ENCODE measurements at places on chromosomes 7 and 10. TPM values are rescaled to one million over a fixed set of nuclear protein-coding genes. Genes with fewer than 3 reads are reported as not detected.

Gene CYCS
- 33.0 TPM for total RNA-seq

Gene CAV1
- 460 TPM for total RNA-seq

Gene HYAL4
- total RNA-seq: 0.74 TPM

Gene MEIG1
- 1.2 TPM for total RNA-seq

Gene CNNM1
- total RNA-seq: 0.52 TPM

Gene SDK1
- total RNA-seq: 30.1 TPM

Gene RSPH10B2
- 9.0 TPM for total RNA-seq

Gene HMX2
- not detected for total RNA-seq

Gene VENTX
- total RNA-seq: 3.3 TPM

Gene CLCN1
- total RNA-seq: 0.18 TPM

Gene SKIDA1
- total RNA-seq: 1.4 TPM

DNA sequence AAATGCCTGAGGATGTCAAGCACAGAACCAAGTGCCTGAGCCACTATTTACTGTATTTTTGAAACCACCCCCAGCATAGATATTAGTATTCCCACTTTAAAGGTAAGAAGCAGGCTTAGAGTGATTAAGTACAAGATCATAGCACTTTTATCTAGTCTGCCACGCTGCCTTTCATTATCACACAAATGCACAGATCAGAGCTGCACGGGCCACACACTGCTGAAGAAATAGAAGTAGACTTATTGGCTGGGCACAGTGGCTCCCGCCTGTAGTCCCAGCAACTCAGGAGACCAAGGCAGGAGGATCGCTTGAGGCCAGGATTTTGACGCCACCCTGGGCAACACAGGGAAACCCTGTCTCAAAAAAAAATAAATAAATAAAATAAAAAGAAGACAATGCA lies 38.2 kb downstream of the NCAPG2 start:
- H3K4me1 ChIP-seq: no peaks in the 10 kb centered on the region
- H3K27ac ChIP-seq: no peak overlapping the region
- no peak overlapping the region for H3K4me3 ChIP-seq
- DNase-seq: no peak
- H3K27me3 ChIP-seq: no peaks in the 10 kb centered on the region
- peaks cover 4% of the 10 kb centered on the region for H3K36me3 ChIP-seq

DNA sequence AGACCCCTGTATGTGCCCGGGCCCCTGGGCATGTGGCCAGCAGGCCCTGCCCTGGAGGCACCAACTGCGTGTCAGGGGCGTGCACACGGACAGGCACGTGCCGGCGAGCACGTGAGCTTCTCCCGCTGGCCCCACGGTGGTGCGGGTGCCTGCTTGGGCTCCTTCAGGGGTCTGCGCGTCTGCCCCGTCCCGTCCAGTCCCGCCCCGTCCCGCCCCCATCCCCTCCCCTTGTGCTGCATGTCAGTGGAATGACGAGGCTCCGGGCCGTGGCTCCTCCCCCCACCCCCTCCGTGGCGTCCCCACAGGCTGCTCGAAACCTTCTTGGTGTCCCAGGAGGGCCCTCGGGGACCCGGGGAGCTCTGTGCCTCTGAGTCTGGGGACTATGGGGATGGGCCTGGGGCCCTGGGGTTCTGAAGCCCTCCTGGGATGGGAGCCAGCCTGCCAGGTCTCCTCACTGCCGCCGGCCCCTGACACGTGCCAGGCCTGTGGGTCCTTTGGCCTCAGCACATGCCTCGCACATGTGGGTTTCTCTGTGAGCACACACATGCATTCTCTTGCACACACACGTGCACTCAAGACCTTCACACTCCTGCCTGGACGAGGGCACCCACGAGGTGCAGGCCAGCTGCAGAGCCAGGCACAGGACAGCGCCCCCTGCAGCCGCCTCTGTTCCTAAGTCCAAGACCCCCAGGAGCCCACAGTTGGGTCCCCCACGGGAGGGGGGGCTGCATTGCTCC lies 27.5 kb upstream of the AMZ1 start:
- H3K4me1 ChIP-seq: peaks cover 3% of the 10 kb centered on the region
- H3K4me3 ChIP-seq: no peak overlapping the region
- no peak overlapping the region for H3K27ac ChIP-seq
- peaks cover 9% of the 10 kb centered on the region for H3K36me3 ChIP-seq
- H3K27me3 ChIP-seq: no peaks in the 10 kb centered on the region
- no peak for DNase-seq

- H3K27me3 ChIP-seq: no peaks in the 10 kb centered on the region
- H3K27ac ChIP-seq: no peak overlapping the region
- no peak overlapping the region for H3K4me3 ChIP-seq
- DNase-seq: no peak
- no peaks in the 10 kb centered on the region for H3K36me3 ChIP-seq
Measured at GRCh38 chr10:4136121-4136520, 351.1 kb upstream of the KLF6 start.

GRCh38 chr7:36633377-36633776 lies 90.9 kb downstream of the AOAH start:
- H3K27me3 ChIP-seq: no peaks in the 10 kb centered on the region
- no peak overlapping the region for H3K27ac ChIP-seq
- H3K36me3 ChIP-seq: no peaks in the 10 kb centered on the region
- no peak overlapping the region for H3K4me3 ChIP-seq

DNA sequence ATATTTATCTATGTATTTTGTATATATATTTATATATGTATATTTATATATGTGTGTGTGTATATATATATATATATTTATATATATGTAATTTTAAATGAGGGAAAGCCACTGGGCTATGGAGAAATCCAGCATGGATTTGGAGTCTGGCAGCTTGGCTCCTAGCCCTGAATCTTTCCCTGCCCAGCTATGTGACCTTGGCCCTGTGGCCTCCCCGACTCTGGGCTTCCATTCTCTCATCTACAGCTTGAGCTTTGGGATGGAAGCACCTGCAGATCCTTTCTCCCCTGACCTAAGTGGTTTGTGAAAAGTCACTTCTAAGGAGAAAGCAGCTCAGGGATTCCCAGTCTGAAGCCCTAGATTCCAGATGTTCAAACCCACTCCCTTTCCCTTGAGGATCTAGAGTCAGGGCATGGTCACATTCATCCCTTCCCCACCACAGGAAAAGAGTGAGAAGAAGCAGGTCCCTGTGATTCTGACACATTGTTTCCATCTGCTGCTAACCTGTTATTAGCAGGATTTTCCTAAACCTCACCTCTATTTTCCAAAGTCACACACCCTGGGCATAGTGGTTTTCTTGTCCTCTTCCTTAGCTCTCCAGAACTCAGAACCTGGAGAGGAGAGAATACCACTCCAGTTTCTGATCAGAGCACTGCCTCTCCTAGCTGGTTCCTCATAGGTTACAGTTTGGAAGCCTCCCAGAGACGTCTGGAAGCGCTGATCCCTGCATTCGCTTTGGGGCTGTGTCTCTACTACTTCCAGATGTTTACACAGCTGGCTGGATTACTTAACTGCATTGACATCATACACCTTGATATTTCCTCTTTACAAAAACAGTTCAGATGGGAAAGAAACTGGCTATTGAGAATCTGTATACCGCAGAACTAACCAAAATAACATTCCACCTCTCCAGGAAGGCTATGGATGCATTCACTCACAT lies 327.5 kb upstream of the ZMIZ1 start:
- no peaks in the 10 kb centered on the region for H3K36me3 ChIP-seq
- no peak for DNase-seq
- no peaks in the 10 kb centered on the region for H3K27me3 ChIP-seq
- no peak overlapping the region for H3K4me3 ChIP-seq
- no peak overlapping the region for H3K27ac ChIP-seq

- no peaks in the 10 kb centered on the region for H3K4me1 ChIP-seq
- no peak overlapping the region for H3K4me3 ChIP-seq
- H3K36me3 ChIP-seq: no peaks in the 10 kb centered on the region
- DNase-seq: no peak
- H3K27me3 ChIP-seq: no peaks in the 10 kb centered on the region
Measured at GRCh38 chr7:150731916-150732315, 5.3 kb upstream of the GIMAP5 start.

GRCh38 chr7:107392830-107393229 lies 77.0 kb upstream of the GPR22 start:
- peaks cover 1% of the 10 kb centered on the region for H3K4me1 ChIP-seq
- no peak overlapping the region for H3K27ac ChIP-seq
- H3K27me3 ChIP-seq: no peaks in the 10 kb centered on the region
- H3K36me3 ChIP-seq: no peaks in the 10 kb centered on the region
- no peak overlapping the region for H3K4me3 ChIP-seq

GRCh38 chr10:47042199-47042473 lies 130.9 kb downstream of the PTPN20 start:
- DNase-seq: no peak
- H3K4me1 ChIP-seq: no peaks in the 10 kb centered on the region
- no peak overlapping the region for H3K27ac ChIP-seq
- H3K27me3 ChIP-seq: no peaks in the 10 kb centered on the region
- no peaks in the 10 kb centered on the region for H3K36me3 ChIP-seq

- H3K4me1 ChIP-seq: peaks cover 2% of the 10 kb centered on the region
- H3K4me3 ChIP-seq: peak overlapping the region; percentile 96
- no peaks in the 10 kb centered on the region for H3K27me3 ChIP-seq
- peak; percentile 64 for DNase-seq
Measured at GRCh38 chr7:158828133-158829020, 932 bp downstream of the ESYT2 start.

DNA sequence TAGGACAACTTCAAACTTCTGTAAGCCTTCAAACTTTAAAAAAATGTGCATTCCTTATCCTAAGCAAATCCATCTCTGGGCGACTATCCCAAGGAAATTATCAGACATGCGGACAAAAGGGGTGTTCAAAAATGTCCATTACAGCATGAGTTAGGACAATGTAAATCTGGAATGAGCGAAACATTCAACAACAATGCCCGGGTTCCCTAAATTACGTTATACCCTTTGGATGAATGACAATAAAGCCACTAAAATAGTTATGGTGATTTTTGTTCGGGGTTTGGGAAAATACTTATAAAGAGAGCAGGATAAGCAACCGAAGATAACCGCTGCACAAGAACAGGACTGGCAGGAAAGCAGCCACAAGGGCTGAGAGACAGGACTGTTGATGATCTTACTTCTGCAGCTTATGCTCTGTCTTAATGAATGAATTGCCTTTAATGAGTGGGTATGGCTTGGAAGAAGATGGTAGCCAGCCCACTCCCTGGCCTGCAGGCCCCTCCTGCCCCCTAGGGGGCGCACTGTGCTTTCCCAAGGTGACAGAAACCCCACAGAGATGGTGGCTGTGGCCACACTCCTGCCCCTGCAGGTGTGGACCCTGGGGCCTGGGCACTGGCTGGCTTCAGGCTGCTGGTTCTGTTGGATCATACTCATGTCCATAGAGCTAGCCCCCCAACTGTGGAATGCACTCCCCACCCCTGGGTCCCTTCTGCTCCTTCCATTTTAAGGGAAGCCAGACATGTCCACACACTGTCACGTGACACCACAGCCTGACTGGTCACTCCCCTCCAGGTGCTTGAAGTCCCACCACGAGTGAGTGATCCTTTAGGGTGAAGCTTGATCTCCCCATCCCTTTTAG lies 45.0 kb downstream of the ZCCHC24 start:
- H3K4me3 ChIP-seq: no peak overlapping the region
- no peak overlapping the region for H3K27ac ChIP-seq
- no peak for DNase-seq

DNA sequence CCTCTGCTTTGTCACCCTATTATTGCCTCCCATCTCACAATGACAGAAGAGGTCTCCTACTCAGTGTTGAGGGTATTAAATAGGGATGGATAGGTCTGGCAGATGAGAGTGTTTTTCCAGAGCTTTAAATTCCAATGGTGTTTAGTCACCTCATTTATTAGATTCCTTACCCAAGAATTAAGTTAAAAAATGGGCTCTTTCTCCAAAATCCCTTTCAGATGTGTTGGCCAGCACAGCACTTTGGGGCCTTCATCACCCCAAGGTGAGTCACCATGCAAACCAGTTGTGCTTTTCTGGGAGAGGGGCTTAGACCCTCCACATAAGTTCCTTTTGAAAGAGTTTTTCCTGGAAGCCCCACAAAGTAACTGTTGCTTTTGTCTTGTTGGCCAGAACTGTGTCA lies 78.4 kb downstream of the CYP26A1 start:
- H3K4me1 ChIP-seq: no peaks in the 10 kb centered on the region
- H3K4me3 ChIP-seq: no peak overlapping the region
- no peak overlapping the region for H3K27ac ChIP-seq
- H3K36me3 ChIP-seq: no peaks in the 10 kb centered on the region

GRCh38 chr10:107554333-107554732 lies 389.8 kb upstream of the SORCS1 start:
- no peak for DNase-seq
- H3K36me3 ChIP-seq: no peaks in the 10 kb centered on the region
- H3K27ac ChIP-seq: no peak overlapping the region
- no peaks in the 10 kb centered on the region for H3K4me1 ChIP-seq
- H3K4me3 ChIP-seq: no peak overlapping the region

DNA sequence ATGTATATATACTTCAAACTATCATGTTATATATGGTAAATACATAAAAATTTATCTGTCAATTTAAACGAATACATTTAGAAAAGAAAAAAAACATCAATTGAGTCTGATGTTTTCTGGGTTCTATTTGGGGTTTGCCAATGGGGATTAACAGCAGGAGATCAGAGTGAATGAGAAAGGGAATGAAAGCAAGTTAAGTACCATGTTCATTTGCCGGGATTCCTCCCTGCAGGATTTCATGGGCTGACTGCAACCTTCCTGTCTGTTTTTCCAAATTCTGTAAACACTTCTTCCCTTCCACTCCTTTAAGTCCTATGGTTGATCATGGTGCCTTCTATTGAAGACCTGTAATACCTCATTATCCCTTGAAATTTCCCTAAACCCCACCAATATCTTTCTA lies 33.9 kb upstream of the SEMA3A start:
- no peaks in the 10 kb centered on the region for H3K4me1 ChIP-seq
- no peaks in the 10 kb centered on the region for H3K36me3 ChIP-seq
- H3K4me3 ChIP-seq: no peak overlapping the region
- H3K27me3 ChIP-seq: no peaks in the 10 kb centered on the region
- H3K27ac ChIP-seq: no peak overlapping the region
- no peak for DNase-seq

DNA sequence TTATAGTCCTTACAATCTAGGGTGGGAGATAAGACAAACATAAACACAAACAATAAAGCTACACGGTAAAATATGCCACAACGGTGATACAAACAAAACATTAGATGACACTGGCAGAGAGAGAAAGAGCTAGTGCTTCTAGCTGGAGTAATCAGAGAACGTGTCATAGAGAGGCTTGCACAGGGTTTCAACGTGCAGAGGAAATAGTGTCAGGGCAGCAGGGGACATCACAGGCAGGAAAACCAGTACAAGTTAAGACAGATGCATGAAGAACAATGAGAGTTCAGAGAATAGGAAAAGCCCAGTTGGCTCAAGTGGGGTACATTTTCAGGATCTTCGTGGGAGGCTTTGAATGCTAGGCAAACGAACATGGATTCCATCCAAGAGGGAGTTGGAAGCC lies 91.4 kb downstream of the ZNF438 start:
- no peaks in the 10 kb centered on the region for H3K27me3 ChIP-seq
- no peak overlapping the region for H3K4me3 ChIP-seq
- peaks cover 9% of the 10 kb centered on the region for H3K4me1 ChIP-seq
- H3K36me3 ChIP-seq: peaks cover 3% of the 10 kb centered on the region
- H3K27ac ChIP-seq: no peak overlapping the region

GRCh38 chr7:33728873-33729551 lies 176.3 kb upstream of the BMPER start:
- no peaks in the 10 kb centered on the region for H3K36me3 ChIP-seq
- peak; percentile 70 for DNase-seq
- H3K4me1 ChIP-seq: peaks cover 21% of the 10 kb centered on the region
- H3K27me3 ChIP-seq: no peaks in the 10 kb centered on the region
- no peak overlapping the region for H3K27ac ChIP-seq
- no peak overlapping the region for H3K4me3 ChIP-seq

GRCh38 chr7:27152816-27153442 lies 546 bp upstream of the HOXA3 start:
- H3K4me1 ChIP-seq: peaks cover 23% of the 10 kb centered on the region
- peaks cover 42% of the 10 kb centered on the region for H3K27me3 ChIP-seq
- no peak overlapping the region for H3K4me3 ChIP-seq
- H3K36me3 ChIP-seq: no peaks in the 10 kb centered on the region

GRCh38 chr7:85596827-85597226 lies 410.0 kb upstream of the SEMA3D start:
- H3K27me3 ChIP-seq: no peaks in the 10 kb centered on the region
- no peak for DNase-seq
- H3K36me3 ChIP-seq: no peaks in the 10 kb centered on the region
- peaks cover 31% of the 10 kb centered on the region for H3K4me1 ChIP-seq
